ENCODE measurements at places on chromosomes 6 and 20. TPM values are rescaled to one million over a fixed set of nuclear protein-coding genes. Genes with fewer than 3 reads are reported as not detected.

- no peaks in the 10 kb centered on the region for H3K27me3 ChIP-seq
- no peak for DNase-seq
These were observed 78.8 kb downstream of the TAF4 start for GRCh38 chr20:61986762-61987321.

DNA sequence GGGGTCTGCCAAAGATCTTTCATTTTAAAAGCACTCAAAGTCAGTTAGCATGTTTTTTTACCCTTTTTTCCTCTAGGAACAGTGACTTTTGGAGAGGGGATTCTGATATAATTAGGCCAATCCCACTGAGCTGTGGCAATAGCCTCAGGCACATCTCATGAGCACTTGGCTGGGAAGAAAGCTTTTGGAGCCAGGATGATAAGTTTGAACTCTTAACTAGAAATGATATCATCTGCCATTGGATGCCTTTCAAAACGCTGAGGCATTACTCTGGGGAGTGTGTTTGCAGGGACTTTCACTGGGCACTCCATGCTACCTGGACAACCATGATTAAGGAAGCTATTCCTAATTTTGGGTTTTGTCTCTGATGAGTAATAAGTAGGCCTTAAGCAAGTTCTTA, 3.7 kb downstream of the SCGN start:
- peaks cover 3% of the 10 kb centered on the region for H3K4me1 ChIP-seq
- no peak for DNase-seq
- no peak overlapping the region for H3K27ac ChIP-seq
- no peaks in the 10 kb centered on the region for H3K36me3 ChIP-seq

Gene KCNK16
- total RNA-seq = not detected

Gene RBBP8NL
- not detected for total RNA-seq

Gene OXT
- not detected for total RNA-seq

DNA sequence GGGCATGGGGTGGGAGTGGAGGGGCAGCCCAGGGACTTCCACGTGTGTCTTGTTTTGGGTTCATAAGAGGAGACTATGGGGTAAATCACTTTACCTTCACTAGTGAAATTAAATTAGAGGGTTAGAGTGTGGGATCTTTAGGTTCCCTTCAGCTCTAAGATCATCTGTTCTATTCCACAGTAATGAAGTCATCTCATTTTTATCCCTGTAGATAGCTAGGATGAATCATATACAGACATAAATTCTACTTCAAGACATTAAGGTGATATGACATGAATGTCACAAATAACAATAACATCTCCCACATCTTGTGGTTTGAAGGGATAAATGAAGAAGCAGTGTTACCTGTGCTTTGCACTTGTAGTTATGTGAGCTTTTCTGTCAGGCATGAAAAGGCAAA, 83.8 kb downstream of the ELOVL4 start:
- peaks cover 13% of the 10 kb centered on the region for H3K27me3 ChIP-seq
- H3K36me3 ChIP-seq = no peaks in the 10 kb centered on the region
- H3K4me3 ChIP-seq = no peak overlapping the region

GRCh38 chr6:67646550-67646949, 988.5 kb upstream of the ADGRB3 start:
- H3K4me1 ChIP-seq = no peaks in the 10 kb centered on the region
- no peak overlapping the region for H3K4me3 ChIP-seq
- no peaks in the 10 kb centered on the region for H3K36me3 ChIP-seq
- no peak overlapping the region for H3K27ac ChIP-seq
- no peak for DNase-seq

Gene DUSP15
- not detected for total RNA-seq

DNA sequence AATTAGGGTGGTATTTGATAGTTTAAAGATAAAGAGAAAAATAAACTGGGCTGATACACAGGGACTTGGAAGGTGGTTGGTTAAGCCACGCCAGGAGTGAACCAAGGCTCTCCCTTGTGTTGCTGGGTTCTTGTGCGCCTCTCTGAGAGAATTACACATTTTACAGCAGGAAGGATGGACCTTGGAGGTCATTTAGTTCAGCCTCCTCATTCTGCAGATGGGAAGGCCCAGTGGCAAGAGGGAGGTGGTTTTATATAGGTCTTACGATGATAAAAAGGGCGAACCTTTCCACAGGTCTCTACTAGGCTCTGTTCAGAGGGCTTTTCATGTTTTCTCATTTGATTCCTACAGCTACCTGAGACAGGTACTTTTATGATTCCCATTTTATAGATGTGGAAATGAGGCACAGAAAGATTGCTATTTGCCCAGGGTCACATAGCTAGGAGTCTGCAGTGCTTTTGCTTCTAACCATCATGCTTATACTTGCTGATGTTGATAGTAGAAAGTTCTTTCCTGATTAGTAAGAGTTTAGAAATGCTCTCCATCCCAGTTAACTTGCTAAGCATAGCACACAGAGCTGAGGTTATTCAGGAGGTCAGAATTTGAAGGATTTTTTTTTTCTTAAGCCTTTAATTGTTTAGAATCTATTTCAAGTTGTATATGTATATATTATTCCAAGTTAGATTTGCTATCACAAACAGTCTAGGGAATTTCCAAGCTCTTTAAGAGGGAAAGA, 12.8 kb downstream of the HIVEP1 start:
- no peak for DNase-seq
- no peaks in the 10 kb centered on the region for H3K27me3 ChIP-seq
- H3K27ac ChIP-seq = no peak overlapping the region
- no peak overlapping the region for H3K4me3 ChIP-seq

Gene PAK5
- not detected for total RNA-seq

GRCh38 chr6:16673011-16673797, 88.1 kb downstream of the ATXN1 start:
- no peak overlapping the region for H3K4me3 ChIP-seq
- H3K4me1 ChIP-seq = peaks cover 30% of the 10 kb centered on the region
- no peak for DNase-seq
- no peak overlapping the region for H3K27ac ChIP-seq
- no peaks in the 10 kb centered on the region for H3K36me3 ChIP-seq

GRCh38 chr6:139600919-139601475, 226.5 kb upstream of the CITED2 start:
- H3K36me3 ChIP-seq = no peaks in the 10 kb centered on the region
- H3K4me3 ChIP-seq = no peak overlapping the region
- no peaks in the 10 kb centered on the region for H3K4me1 ChIP-seq
- no peaks in the 10 kb centered on the region for H3K27me3 ChIP-seq
- no peak overlapping the region for H3K27ac ChIP-seq

Gene NKX2-4
- not detected for total RNA-seq

DNA sequence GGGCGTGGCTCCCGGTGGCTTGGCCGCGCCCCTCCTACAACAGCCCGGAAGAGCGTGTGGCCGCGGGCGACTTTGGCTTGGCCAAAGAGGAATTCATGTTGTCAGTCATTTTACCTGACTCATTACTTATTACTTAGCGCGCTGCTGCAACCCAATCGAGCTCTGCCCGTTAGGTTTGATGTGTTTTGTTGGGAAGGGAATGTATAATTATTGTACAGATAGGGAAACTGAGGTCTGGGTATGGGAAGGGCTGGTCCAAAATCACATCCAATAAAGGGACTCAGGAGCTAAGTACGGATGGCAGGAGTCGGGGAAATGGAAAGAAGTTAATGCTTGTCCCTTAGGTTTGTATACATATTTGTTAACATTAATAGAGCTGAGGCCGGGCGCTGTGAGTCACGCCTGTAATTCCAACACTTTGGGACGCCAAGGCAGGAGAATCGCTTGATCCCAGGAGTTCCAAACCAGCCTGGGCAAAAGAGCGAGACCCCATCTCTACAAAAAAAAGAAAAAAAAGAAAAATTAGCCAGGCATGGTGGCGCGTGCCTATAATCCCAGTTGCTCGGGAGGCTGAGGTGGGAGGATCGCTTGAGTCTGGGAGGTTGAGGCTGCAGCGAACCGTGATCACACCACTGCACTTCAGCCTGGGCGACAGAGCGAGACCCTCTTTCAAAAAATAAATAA, 639 bp upstream of the ZNF335 start:
- H3K27me3 ChIP-seq = peaks cover 7% of the 10 kb centered on the region
- H3K4me1 ChIP-seq = peaks cover 14% of the 10 kb centered on the region
- H3K36me3 ChIP-seq = peaks cover 9% of the 10 kb centered on the region
- peak overlapping the region; percentile 79 for H3K4me3 ChIP-seq
- H3K27ac ChIP-seq = peak overlapping the region; percentile 100
- no peak for DNase-seq

- H3K4me1 ChIP-seq = no peaks in the 10 kb centered on the region
- H3K27ac ChIP-seq = no peak overlapping the region
- peaks cover 5% of the 10 kb centered on the region for H3K36me3 ChIP-seq
These were observed 29.1 kb downstream of the HECA start for GRCh38 chr6:139164001-139164400.

DNA sequence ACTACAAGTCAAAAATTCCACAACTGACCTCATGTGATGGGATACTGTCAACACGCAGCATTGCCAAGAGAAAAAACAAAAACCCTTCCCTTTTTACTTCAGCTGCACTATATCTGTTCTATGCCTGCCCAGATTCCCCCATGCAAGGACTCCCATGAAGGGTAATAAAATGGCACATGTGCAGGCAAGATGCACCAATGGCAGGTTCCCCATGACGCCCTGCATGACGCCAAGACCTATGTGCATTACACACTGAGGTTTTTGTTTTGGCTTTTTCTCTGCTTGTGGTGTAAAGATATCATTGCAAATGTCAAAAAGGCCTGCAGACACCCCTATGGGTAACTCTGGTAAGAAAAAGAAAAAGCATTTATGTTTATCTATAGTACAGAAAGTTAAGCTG, 403.4 kb downstream of the HDGFL1 start:
- H3K27ac ChIP-seq = no peak overlapping the region
- DNase-seq = no peak
- H3K36me3 ChIP-seq = no peaks in the 10 kb centered on the region
- no peaks in the 10 kb centered on the region for H3K27me3 ChIP-seq
- H3K4me3 ChIP-seq = no peak overlapping the region

Gene HAO1
- total RNA-seq = not detected

DNA sequence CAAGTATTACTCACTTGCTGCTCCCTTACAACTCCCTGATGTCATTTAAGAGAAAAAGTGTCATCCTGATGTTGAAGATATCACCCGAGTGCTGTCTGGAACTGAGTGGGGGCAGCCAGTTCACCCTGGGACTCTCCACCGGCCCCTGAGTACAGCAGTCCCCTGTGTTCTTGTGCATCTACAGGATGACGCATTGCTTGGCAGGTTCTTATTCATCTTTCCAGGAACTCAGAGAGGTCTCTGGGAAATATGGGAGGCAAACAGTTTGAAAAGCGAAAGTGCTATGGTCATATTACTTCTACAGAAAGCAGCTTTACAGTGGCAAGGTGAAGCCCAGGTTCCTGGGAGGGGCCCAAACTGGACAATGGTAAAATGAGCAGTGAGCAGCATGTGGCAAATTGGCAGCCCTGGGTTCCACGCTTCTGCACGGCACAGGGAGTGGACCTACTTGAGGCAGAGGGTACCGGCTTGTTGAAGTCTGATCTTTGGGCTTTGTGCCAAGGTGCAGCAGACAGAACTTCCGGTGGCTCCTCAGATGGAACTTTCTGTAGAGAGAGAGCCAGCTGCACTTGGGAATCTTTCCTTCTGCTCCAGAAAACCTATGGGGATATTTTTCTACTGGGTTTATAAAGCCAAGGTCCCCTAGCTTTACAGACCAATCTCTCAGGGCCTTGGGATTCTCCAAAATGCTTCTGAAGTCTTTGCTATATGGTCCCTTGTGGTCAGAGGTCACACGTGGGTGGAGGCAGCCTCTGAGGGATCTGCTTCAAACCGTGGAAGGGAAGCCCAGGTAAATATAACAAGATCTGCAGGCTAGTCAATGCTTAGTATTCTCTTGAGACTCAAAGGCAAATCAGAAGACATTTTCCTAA, 128.3 kb downstream of the MAP3K7 start:
- H3K4me1 ChIP-seq = no peaks in the 10 kb centered on the region
- no peak overlapping the region for H3K27ac ChIP-seq
- H3K36me3 ChIP-seq = no peaks in the 10 kb centered on the region
- DNase-seq = no peak
- H3K4me3 ChIP-seq = no peak overlapping the region

Gene CST7
- not detected for total RNA-seq

DNA sequence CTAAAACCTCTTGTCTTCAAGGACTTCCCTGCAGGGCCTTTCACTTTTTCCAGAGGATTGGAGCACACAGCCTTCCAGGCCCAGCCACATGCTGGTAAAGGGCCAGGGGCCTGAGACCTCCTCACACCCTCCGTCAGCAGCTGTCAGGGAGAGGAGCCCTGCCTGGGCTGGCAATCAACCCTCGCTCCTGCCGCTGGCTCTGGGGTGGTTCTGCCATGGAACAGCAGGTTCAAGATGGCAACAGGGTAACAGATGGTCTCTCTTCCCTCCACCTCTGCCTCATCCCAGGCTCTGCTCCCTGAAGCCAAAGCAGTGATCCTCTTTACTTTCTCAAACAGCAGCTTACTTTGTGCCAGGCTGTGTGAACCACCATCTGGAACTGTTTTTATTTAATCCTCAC, 23.8 kb downstream of the PCNA start:
- DNase-seq = no peak
- H3K4me3 ChIP-seq = no peak overlapping the region
- H3K27me3 ChIP-seq = no peaks in the 10 kb centered on the region

GRCh38 chr20:3545401-3545925, 74.6 kb downstream of the ATRN start:
- no peak overlapping the region for H3K27ac ChIP-seq
- no peaks in the 10 kb centered on the region for H3K4me1 ChIP-seq
- no peak for DNase-seq
- H3K4me3 ChIP-seq = no peak overlapping the region
- no peaks in the 10 kb centered on the region for H3K36me3 ChIP-seq
- no peaks in the 10 kb centered on the region for H3K27me3 ChIP-seq

GRCh38 chr20:36028106-36028808, 59.9 kb downstream of the CNBD2 start:
- H3K4me3 ChIP-seq = no peak overlapping the region
- H3K27me3 ChIP-seq = peaks cover 19% of the 10 kb centered on the region
- H3K4me1 ChIP-seq = no peaks in the 10 kb centered on the region
- no peak for DNase-seq

GRCh38 chr20:62507323-62507722, 31.5 kb upstream of the GATA5 start:
- H3K36me3 ChIP-seq = no peaks in the 10 kb centered on the region
- no peaks in the 10 kb centered on the region for H3K27me3 ChIP-seq
- H3K4me1 ChIP-seq = no peaks in the 10 kb centered on the region
- no peak overlapping the region for H3K4me3 ChIP-seq
- H3K27ac ChIP-seq = no peak overlapping the region

- no peaks in the 10 kb centered on the region for H3K4me1 ChIP-seq
- H3K4me3 ChIP-seq = no peak overlapping the region
- DNase-seq = no peak
- no peaks in the 10 kb centered on the region for H3K36me3 ChIP-seq
- no peak overlapping the region for H3K27ac ChIP-seq
These were observed 52.0 kb downstream of the PRDM1 start for GRCh38 chr6:106138151-106138550.

DNA sequence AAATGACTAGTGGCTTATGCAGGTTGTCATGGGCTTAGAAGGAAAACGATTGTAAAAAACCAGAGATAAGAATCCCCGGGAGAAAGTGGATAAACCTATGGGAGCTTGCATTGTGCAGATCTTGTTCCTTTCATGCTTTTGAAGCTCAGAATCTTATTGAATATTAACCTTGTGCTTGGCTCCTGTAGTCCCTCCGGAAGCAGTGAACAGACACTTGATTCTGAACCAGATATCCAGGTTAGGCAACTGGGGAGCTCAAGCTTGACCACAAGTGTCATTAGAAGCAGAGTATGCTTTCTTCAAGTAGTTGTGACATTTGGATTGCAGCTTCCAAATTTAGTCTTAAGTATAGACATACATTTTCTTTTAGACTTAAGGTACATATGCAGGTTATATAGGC, 212.6 kb upstream of the MOCS1 start:
- no peaks in the 10 kb centered on the region for H3K4me1 ChIP-seq
- H3K4me3 ChIP-seq = no peak overlapping the region
- no peaks in the 10 kb centered on the region for H3K36me3 ChIP-seq
- no peak overlapping the region for H3K27ac ChIP-seq

GRCh38 chr6:32154514-32155161, 697 bp downstream of the PPT2 start:
- peaks cover 21% of the 10 kb centered on the region for H3K4me1 ChIP-seq
- peak overlapping the region; percentile 71 for H3K4me3 ChIP-seq
- peaks cover 4% of the 10 kb centered on the region for H3K27me3 ChIP-seq
- peak overlapping the region; percentile 51 for H3K27ac ChIP-seq
- DNase-seq = peak; percentile 68
